Mesenteric fat pad (tissue), 1 donor: ENCODE measurements at places on chromosomes 1 and 21. TPM values are rescaled to one million over a fixed set of nuclear protein-coding genes. Genes with fewer than 3 reads are reported as not detected.

GRCh38 chr1:226589008-226589733, 40.6 kb downstream of the STUM start:
- no peak for DNase-seq

SPRR2F gene
- not detected for total RNA-seq

RGS4 gene
- 2.1 TPM for total RNA-seq

GRCh38 chr1:24426744-24427544, 11.3 kb downstream of the NIPAL3 start:
- no peak for DNase-seq

DNA sequence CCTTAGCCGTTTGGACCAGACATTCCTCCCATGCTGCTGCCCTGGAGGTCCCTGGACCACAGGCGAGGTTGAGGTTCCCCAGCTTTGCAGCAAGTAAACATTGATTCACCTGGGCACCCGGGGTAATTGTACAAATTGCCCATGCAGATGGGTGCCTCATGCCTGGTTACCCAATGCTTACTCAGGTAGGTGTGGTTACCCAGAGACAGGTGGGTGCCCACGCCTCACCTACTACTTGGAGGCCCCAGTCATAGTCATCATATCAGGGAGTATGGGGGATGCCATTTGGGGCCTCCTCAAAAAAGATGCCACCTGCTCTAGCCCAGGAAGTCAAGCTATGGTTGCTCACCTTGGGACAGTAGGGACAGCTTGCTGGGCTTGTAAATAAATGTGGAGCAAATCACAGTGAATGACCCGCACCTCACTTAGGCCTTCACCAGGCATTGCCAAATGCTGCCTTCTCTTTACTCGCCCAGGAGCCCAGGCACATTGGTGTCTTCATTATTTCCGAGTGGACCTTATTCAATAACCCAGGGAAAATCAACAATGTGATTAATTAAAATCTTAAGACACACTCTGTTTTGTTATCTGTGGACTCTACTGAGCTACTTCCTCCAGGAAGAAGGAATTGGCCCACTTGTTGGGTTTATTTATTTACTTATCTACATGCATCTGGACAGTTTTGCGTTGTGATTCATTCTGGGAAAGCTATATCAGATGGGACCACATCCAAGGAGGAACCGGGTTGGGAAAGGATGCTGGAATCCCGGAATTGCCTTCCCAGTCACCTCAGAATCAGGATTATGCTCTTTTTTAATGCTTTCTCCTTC, 35.6 kb upstream of the GRHL3 start:
- no peak for DNase-seq

DNA sequence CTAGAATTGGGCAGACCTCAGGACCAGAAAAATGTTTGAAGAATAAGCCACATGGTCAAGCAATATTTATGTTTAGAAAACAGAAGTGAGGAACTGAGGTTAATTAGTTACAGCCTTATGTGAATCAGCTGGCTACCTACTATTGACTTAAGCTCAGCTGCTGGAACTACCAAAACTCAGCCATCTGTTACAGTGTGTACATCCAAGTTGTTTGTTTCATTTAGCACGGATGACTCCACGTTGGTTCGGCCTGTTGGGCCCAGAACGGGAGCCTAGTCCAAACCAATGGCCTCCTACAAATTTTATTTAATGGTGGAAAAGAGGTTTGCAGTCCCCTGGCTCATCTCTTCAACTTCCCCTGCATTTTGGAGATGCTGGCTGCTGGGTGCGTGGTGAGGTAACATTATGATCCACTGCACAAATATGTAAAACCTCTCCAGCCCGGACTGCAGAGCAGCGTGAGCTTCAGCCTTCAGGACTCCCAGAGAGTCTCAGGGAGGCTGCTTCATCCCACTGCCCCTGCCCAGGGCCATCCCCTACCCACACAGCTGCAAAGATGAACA, 143.4 kb downstream of the ZZZ3 start:
- DNase-seq: no peak

HCRTR1 gene
- total RNA-seq: 0.39 TPM

DNA sequence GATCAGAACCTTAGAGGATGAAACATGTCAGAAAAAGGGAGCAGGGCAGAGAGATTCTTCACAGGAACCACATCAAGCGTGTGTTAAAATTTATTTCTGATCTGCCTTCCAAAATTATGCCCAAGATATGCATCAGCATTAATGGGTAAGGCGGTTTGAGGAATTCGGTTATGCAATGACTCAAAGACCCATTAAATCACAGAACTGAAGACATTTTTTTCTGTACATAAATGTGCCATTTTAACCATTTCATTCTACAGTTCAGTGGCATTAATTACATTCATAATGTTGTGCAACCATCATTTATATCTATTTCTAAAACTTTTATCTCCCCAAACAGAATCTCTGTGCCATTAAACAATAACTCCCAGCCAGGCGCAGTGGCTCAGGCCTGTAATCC, 43.4 kb downstream of the CNST start:
- DNase-seq: no peak

HCN3 gene
- 3.3 TPM for total RNA-seq

OR2W3 gene
- total RNA-seq: not detected

GRCh38 chr1:55060133-55060999, 21.0 kb downstream of the PCSK9 start:
- DNase-seq: no peak

DNA sequence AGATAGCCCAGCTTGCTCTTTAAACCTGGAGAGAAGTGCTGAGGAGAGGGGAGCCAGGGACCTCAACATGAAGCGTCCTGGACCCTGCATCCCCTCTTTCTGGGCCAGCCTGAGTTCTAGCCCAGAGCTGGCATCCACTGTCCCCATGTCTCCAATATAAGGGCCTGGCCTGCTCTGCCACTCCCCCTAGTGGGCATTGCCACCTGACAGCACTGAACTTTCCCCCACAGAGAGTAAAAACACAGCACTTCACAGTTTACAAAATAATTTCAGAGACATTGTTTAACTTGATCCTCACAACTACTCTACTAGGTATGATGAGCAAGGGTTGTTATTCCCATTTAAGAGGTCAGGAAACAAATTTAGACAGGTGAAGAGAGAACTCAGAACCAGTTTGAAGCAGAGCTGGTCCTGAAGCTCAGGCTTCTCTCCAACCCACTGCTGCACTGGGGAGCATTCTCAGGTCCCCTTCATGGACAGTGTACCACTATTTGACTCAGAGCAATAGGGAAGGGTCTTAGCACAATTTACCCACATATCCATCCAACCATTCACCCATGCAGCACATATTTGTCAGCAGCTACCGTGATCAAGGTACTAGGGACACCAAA, 151.2 kb downstream of the DMRTA2 start:
- no peak for DNase-seq

DNA sequence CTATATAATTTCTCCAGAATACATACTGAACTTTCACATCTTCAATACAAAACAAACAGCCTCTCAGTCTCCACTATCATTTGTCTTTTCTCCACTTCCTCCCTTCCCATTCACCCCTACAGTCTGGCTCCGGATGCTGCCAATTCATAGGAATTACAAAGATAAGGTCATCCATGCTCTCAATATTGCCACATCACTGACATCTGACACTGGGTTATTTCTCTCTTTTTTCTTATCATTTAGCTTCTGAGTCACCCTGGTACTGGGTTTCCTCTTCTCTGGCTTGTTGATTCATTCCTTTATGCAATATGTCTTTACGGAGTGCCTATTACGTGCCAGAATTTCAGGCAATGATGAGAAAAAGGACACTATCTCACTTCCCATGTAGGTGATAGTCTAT, 3.1 kb upstream of the SH3BP5L start:
- DNase-seq: no peak

- DNase-seq: no peak
These were observed 29.9 kb upstream of the PRDX6 start for GRCh38 chr1:173447224-173447623.

- no peak for DNase-seq
These were observed 128.8 kb upstream of the COA6 start for GRCh38 chr1:234244482-234244881.

MYOG gene
- total RNA-seq: not detected

GRCh38 chr1:235913311-235913710, 46.6 kb upstream of the LYST start:
- no peak for DNase-seq

DNA sequence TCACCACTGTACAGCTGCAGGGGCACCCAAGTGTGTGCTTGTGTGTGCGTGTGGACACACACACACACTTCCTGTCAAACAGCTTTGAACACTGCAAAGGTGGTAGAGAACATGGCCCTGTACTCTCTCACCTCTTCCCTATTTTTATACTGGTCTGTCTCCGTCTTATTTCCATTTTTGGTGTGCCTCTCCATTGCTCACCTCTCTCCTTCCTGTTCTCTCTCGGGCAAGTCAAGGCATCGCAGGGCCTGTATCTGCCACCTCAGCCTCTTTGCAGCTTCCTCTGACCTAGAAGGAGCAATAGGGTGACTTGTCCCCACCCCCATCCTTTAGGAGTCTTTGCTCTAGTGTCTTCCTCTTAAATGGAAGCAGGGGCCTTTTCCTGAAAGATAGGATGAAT, 2.2 kb downstream of the SMCP start:
- no peak for DNase-seq

DNA sequence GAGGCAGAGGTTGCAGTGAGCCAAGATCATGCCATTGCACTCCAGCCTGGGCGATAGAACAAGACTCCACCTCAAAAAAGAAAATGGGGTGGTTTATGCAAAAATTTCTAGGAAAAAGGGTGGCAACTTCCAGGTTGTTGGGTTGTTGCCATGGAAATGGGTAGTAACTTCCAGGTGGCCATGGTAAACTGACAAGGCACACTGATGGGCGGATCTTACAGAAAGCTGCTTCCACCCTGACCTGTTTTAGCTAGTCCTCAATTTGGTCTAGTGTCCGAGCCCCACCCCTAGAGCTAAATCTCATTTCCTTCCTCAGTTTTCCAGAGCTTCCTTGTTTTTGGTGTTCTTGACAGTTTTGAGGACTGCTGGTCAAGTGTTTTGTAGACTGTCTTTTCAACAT, 13.6 kb downstream of the KLHDC7A start:
- no peak for DNase-seq

DNA sequence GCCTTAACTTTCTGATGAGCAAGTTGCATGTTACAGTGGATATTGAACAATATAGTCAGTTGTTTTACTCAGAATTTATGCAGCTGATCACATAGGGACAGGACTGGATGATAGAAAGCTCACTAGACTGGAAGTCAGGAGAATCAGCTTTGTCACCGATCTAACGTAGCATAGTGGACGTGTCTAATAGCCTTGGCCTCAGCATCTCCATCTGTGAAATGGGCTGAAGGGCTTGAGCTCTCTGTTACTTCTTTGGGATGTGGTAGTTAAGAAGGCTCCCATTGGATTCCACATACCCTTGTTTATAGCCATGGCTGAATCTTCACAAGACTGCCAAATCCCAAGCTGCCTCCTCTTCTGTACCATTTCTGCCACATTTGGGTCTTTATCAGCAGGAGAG, 190.6 kb downstream of the GRIK1 start:
- no peak for DNase-seq

GRCh38 chr1:178746345-178746744, 21.3 kb downstream of the RALGPS2 start:
- DNase-seq: no peak

SPATA46 gene
- not detected for total RNA-seq

KIF26B gene
- total RNA-seq: 0.32 TPM

GRCh38 chr1:9069326-9070100, at the start of gene SLC2A5:
Gene SLC2A5, minus strand, starts transcription at chr1:9069635. Its CDS starts 99 bp downstream, at chr1:9069536.
- no peak for DNase-seq
